ENCODE measurements at places on chromosomes 2 and 18.

DNA sequence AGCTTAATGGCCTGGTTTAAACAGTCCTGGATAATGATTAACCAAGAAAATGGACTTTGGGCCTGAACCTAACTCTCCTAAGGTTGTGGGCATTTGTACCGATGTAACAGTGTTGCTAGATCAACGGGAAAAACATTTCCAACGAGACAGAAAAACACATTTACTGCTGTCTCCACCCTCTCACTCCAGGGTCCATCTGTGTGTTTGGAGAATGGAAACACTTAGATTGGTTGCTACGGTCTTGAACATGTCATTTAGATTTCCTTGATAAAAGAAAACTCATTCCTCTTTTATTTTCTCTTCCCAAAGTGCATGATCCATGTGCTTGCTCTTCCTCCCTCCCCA, 88.0 kb downstream of the SOCS6 start:
- no peak for DNase-seq

GRCh38 chr2:64401529-64401880, 52.5 kb upstream of the LGALSL start:
- DNase-seq: no peak

- DNase-seq: no peak
These were observed 42.7 kb downstream of the VSNL1 start for GRCh38 chr2:17583166-17583565.

GRCh38 chr18:62827397-62827796, 112.1 kb downstream of the PHLPP1 start:
- DNase-seq: no peak

DNA sequence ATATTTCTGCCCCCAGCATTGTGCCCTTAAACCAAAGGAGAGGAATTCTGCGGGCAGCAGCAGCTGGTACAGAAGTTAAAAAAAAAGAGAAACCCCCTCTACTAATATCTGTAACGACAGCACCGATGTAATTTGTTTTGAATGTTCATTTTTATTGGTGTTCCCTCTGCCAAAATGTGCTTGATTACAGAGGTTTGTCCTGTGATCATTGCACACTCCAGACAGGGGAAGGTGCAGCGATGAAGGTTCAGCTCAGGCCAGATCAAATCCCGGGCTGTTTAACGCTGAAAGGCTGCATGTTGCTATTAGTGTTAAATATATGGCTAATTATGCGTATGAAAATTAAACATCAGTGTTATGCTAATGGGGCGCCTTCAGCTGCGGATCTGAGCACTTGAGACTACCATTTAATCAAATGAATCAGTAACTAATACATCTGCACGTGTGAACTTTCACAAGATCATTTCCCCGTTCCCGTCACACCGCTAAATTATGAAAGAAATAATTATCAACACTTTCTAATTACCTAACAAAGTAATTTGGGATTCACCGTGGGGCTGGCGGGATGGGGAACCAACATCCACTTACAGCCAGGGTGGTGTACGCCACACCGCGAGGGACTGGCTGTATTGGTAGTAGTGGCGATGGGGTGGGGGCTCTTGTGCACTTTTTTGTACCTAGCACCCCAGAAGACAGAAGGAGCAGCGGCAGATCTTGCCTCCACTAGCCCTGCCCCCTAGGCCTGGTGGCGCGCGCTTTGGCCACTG, 1.5 kb upstream of the DLX1 start:
- no peak for DNase-seq

GRCh38 chr2:80858965-80859364, 554.4 kb upstream of the LRRTM1 start:
- no peak for DNase-seq

GRCh38 chr2:66845307-66845706, 410.4 kb downstream of the MEIS1 start:
- DNase-seq: no peak

- no peak for DNase-seq
These were observed 5.5 kb downstream of the SULT1C4 start for GRCh38 chr2:108383146-108383830.

DNA sequence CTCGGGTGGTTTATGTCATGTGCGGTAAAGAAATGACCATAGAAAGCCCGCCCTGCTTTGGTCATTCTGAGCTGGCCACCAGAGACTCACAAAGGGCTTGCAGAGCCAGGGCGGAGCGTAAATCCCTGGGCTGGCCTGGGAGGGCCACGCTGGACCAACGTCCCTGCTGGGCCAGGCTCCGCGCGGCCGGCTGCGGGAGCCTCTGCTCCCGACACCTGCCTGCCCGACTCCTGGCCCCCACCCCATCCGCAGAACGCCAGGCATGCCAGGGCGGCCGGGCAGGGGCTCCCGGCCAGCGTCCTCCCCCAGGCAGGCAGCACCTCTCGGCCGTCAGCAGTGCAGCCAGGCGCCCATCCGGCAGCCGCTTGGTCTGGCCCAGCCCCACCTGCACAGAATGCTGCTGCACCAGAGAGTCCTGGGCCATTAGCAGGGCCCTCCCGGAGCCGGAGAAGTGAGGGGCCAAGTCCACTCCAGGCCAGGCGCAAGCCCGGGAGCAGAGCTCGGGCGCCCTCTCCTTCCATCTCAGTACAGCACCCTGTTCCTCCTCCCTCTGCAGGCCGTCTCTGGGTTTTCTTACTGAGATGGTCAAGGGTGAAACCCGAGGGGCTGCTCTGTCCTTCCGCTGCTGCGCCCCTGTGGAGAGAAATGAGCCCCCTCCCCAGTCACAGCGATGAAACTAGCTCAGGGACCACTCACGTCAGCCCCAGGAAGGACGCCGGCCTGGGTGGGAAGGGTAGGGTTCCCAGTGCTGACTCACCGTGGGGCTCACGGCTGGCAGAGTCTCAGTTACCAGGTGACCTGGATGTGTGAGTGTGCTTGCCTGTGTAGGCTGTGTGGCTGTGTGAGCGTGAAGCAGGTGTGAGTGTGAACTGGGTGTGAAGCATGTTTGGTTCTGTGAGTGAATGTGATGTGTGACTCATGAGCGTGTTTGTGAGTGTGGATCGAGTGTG, 83.3 kb downstream of the PTGR3 start:
- no peak for DNase-seq

GRCh38 chr2:219912491-219912921, 285.1 kb downstream of the SLC4A3 start:
- DNase-seq: no peak

DNA sequence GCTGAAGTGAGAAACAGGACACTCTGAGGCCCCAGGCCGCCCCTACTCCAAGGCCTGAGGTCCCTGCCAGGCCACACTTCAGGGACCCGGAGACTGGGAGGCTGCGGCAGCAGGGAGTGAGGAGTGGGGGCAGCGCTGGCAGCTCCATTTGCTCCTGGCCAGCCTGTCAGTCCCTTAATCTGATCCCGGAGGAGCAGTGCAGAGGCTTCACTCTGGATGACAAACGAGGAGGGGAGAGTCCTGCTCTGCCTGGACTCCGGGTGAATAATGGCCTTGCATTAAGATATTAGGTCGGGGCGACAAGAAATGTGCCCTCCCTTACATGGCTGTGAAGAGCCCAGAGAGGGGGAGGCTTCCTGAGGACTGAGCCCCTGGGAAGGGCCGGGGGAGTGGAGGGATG, 14.3 kb upstream of the PRSS56 start:
- DNase-seq: no peak

DNA sequence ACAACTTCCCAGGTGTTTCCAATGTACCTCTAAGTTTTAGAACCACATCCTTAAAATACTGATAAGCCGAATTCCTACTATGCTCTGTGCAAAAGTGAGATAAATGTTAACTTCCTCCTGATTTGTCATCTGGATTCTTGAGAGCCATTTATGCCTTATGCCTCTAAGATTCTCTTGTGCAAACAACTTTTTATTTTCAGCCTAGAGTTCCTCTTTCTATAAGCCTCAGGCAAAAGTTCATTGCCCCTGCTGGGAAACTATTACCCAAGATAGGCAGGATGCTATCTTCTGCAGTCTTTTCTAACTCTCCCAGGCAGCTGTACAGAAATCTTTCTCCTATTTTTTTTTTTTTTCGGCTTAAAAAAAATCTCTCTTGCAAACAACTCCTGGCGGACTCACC, 216.1 kb downstream of the KCNJ3 start:
- no peak for DNase-seq

DNA sequence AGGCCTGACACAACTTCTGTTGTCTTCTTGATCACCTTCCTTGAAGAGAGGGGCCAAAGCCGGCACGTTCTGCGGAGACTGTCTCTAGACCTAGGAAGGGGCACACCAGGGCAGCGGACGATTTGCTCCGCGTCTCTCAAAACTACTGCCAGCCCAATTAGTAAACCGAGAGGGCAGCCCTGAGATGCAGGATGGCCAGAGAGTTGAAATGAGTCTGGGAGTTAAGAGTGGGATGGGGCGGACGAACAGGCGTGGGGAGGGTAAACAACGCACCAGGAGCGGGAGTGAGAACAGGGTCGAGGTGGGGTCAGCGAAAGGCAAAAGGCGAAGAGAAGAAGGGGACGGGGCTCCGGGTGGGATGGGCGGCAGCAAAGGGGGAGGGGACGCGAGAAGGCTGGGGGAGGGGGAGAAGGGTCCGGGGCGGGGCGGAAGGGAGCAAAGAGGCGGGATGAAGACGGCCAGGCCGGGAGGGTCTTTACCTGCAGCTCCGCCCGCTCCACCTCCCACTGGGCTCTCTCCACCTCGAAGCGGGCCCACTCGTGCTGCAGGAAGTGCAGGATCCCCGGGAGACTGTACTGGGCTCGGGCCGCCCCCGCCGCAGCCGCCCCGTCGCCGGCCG, 476 bp downstream of the STRN start:
- no peak for DNase-seq

- no peak for DNase-seq
These were observed 747.1 kb upstream of the ACVR2A start for GRCh38 chr2:147097747-147098146.

DNA sequence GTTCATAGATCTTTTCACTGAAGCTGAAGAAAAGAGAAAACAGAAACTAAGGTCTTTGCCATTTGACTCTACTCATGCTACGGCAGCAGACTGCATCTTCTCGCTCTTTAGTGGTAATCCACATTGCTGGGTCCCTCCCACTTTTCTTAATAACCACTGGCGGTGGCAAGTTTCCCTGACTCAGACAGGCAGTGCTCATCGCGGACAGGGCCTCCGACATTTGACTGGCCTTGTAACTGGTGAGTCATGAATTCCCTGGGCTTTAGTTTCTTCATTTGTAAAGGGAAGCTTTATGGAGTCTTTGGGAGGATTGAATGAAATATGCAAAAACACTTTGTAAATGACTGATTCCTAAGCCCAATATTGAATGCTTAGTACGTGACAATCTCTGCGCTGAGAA, 238.2 kb upstream of the RBBP8 start:
- no peak for DNase-seq

- no peak for DNase-seq
These were observed 291.4 kb downstream of the DYSF start for GRCh38 chr2:71744781-71745180.

GRCh38 chr2:5172923-5173322, 519.3 kb upstream of the SOX11 start:
- no peak for DNase-seq

- DNase-seq: no peak
These were observed 11.1 kb upstream of the KLHL30 start for GRCh38 chr2:238127165-238128060.

DNA sequence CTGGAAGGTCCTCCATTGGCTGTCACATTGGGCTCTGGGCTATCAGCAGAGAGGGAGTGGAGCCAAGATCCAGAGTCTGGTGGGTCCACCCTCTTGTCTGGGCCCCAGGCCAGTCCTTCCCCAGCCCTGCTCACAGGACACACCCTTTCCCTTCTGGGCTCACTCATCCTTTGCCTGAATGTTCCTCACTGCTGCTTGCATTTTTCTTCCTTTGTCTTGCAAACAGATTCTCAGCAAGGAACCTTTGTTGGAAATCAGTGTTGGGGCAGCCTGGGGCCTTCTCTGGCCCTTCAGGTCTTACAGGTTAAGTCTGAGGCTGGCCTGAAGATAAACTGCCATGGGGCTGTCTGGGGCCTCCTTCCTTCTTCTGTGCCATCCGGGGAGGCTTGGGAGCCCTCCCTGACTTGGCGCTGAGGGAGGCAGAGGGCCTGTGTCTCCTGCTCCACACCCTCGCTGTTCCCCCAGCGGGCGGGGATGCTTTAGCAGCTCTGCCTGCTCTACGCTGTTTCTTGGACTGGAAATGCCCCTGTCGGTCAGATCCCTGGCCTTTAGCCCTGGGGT, 11.5 kb upstream of the CELF4 start:
- no peak for DNase-seq

DNA sequence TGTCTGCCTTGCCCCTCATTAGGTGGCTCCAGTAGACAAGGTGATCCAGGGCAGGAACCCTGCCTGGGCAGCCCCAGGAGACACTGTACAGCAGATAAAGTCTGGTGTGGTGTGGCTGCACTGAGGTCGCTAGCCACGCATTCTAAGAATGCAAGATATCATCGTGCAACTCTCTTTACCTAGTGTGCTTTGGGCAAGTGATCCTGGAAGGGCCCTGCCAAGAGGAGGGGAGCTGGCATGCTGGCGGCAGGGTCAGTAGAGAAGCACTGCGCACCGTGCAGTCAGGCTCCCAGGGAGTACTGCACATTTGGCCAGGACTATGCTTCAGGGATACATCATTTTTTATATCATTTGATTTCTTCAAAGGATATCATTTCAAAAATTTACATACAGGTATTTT, 195.3 kb upstream of the SMAD2 start:
- DNase-seq: no peak

GRCh38 chr2:17545680-17546613, 5.5 kb downstream of the VSNL1 start:
- no peak for DNase-seq

- no peak for DNase-seq
These were observed 9.8 kb downstream of the EN1 start for GRCh38 chr2:118837621-118838020.

DNA sequence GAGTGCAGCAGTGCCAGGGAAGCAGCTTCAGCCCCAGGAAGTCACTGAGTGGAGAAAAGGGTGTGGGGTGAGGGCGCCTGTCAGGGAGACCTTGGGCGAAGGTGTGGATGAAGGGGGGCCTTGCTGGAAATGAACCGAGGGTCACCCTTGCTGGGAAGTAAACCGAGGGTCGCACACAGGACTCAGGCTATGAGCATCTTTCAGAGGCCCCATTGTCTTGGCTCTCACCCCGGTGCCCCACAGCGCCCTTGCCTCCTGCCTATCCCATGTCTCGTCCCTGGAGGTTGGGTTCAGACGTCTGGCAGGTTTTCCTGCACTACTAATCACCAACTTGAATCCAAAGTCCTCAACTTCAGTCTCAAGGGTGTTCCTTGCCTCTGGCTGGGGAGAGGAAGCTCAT, 122.8 kb upstream of the PXDN start:
- no peak for DNase-seq

DNA sequence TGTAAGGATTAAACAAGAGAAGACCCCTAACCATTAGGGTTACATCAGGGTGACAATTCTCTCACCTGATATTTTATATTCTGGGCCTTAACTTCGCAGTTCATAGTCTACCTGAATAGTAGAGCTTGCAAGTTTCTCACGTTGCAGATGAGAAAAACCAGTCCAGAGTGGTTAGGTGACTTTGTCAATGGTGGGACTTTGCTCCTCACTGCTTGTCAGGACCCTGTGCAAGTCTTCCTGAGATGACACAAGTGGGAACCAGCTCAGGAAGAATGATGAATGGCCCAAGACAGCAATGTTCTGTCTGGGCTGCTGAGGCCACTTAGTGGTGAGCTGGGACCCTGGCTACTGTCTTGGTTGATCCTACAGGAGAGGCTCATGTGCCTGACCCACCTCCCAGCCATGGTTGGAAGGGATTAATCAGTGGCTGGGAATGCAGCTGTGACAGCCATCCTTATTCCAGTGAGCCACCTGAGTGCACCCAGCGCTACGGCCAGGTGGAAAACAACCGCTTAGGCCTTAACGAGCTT, 16.9 kb downstream of the LGALSL start:
- DNase-seq: no peak

GRCh38 chr2:183892315-183892941, 705.9 kb upstream of the ZNF804A start:
- no peak for DNase-seq
